IMR-90 (cell line): ENCODE measurements at places on chromosomes 6 and 20.
A peak's percentile ranks its signal among the peaks of the same experiment; 100 is the strongest.

DNA sequence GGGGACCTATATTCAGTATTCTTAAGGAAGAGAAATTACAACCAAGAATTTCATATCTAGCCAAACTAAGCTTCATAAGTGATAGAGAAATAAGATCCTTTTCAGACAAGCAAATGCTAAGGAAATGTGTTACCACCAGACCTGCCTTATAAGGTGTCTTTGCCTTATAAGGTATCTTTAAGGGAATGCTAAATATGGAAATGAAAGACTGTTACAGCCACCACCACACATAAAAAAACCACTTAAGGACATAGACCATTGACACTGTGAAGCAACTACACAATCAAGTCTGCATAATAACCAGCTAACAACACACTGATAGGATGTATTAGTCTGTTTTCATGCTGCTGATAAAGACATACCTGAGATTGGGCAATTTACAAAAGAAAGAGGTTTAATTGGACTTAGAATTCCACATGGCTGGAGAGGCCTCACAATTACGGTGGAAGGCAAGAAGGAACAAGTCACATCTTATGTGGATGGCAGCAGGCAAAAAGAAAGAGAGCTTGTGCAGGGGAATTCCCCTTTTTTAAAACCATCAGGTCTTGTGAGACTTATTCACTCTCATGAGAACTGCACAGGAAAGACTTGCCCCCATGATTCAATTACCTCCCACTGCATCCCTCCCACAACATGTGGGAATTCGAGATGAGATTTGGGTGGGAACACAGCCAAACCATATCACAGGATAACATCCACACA lies 119.2 kb upstream of the LAMA2 start:
- no peak for DNase-seq

DNA sequence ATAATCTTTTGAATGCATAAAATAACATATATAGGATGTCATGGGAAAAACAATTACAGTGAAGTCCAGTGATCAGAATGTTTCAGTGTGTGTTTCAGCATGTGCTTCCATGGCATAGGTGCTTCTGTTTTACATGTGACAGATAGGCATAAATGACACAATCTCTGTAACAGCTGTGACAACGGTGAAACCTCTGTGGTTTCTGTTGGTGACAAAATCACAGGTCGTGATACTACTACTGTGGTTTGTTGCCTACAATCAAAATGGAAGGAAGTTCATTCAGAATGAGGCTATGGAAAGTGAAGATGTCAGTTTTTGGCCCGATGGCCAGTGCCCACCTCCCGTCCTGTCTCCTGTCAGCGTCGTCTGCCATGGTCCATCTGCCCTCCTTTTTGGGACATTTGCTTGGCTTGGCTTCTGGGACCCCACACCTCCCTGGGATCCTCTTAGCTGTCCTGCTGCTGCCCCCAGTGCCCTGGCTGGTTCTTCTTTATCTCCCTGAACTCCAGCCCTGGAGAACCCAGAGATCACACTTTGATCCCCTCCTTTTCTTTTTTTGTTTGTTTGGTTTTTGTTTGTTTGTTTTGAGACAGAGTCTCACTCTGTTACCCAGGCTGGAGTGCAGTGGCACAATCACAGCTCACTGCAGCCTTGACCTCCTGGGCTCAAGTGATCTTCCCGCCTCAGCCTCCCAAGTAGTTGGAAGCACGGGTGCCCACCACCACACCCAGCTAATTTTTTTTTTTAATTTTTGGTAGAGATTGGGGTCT lies 79.3 kb upstream of the NAA20 start:
- no peak for DNase-seq

DNA sequence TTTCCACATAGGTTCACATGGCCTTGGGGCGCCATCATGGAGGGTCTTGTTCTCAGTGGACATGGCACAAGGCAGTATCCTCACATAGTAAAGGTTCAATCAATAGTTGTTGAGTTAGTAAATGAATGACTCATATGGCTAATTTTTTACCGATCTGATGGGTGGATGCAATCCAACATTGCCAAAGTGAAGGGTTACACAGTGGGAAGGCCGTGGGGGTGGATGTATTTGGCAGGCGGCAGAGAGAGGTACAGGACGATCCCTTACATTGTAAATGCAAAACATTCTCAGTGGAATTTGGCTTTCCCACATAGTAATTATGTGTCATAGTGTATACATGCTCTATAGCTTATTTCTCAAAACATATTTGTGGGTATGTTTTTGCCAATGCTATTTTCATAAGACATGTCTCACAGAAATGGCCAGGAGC lies 21.0 kb upstream of the PDE7B start:
- peak; percentile 85 for DNase-seq

DNA sequence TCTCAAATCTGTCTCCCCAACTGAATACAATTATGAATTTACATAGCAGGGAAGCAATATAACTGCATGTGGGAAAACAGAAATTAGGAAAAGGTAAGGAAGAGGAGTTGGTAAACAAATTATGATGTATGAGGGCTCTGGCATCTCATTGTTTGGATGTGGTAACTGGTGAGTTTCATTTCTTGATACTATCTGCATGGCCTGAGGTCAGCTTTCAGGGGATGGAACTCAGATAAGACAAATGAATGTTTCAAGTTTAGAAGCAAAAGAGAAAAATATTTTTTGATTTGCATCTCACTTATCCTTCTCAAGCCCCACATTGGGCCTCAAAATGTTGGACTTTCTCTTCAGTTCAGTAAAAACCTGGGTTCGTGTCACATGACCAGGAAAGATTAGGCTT lies 302.2 kb upstream of the GJE1 start:
- no peak for DNase-seq

DNA sequence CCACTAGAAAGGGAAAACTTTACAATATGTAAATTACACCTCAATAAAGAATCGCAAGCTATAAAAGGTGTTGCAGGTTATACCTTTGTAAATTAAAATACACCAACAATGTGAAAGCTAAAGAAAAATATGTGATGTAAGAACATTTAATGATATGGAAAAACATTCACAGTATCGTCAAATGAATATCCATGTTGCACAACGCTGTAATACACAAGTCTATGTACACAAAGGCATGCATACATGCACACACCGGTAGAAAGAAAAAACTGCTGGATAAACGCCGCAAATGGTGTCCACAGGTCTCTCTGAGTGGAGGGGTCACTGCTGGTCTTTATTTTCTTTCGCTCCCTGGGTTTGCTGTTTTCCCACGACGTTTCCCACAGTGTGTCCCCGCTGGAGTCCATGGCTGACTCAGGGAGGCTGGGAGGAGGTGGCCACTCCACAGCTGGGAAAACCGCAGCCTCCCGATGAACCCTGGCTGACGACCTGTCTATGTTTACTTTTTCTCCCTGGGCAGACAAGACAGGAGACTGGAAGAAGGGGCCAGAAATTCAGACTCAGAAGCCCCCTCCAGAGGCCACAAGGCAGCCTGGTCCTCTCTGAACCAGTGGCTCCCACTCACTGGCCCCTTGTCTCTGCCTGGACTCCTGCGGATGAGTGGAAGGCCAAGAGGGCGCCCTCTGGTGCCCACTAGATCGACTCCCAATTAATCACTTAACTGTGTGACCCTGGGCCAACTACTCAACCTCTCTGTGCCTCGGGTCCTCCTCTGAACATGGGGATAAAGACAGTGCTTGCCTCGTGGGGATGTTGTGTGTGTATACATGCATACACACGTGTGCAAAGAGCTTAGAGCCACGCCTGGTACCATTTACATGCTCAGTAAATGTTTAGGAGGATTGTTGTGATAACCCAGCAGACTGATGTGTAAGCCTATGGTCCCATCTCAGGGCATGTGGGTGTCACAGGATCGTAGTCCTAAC lies 12.8 kb upstream of the BPI start:
- DNase-seq = peak; percentile 95

GRCh38 chr6:27066802-27067201 lies 180.7 kb upstream of the PRSS16 start:
- no peak for DNase-seq

GRCh38 chr6:30555816-30556065 lies 548 bp downstream of the GNL1 start:
- DNase-seq = no peak

- DNase-seq = no peak
These were observed 85.4 kb downstream of the CD83 start for GRCh38 chr6:14202947-14203346.

- DNase-seq = no peak
These were observed 34.6 kb upstream of the CALHM6 start for GRCh38 chr6:116426551-116426950.

- no peak for DNase-seq
These were observed 195.0 kb downstream of the TMEM242 start for GRCh38 chr6:157128235-157128775.

DNA sequence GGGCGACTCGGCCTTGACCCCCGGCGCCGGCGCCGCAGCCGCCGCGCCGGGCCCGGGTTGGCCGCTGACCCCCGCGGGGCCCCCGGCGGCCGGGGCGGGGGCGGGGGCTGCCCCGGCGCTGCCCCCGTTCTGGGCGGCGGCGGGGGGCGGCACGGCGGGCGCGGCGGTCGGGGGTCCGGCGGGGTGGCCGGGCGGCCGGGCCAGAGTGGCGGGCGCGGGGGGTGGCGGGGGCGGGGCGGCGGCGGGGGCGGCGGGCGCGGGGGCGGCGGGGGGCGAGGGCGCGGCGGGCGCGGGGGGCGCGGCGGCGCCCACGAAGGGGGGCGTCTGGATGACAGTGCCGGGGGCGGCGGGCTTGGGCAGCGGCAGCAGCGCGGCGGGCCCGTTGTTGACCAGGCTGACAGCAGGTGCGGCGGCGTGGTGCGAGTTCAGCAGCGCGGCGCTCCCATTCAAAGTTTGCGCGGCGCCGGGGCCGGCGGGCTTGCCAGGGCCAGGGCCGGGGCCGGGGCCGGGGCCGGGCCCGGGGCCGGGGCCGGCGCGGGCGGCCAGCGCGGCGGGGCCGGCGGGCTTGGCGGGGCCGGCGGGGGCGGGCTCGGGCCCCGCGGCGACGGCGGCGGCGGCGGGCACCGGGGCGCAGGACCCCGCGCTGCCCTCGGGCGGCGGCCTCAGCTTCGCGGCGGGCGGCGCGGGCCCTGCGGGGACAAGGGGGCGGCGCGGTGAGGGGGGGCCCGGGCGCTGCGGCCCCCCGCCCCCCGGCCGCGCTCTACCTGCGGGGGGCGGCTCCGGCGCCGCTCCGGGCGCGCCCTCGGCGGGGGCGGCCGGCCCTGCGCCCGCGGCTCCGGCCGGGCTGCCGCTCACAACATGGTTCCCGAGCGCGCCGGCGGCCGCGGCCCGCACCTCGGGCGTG lies 659 bp downstream of the TAF4 start:
- no peak for DNase-seq
